ENCODE measurements at places on chromosomes 1 and 21. TPM values are rescaled to one million over a fixed set of nuclear protein-coding genes. Genes with fewer than 3 reads are reported as not detected.

CCDC27 gene
- polyA plus RNA-seq: 0.21 TPM

PLPPR4 gene
- 2.5 TPM for polyA plus RNA-seq

PRELP gene
- 66.6 TPM for polyA plus RNA-seq

SCYL3 gene
- 18.0 TPM for polyA plus RNA-seq

SLC9C2 gene
- polyA plus RNA-seq: not detected

PLD5 gene
- 5.7 TPM for polyA plus RNA-seq

RIPPLY3 gene
- polyA plus RNA-seq: 2.1 TPM

Measured in left renal pelvis (tissue), 4 donors.